Liver (tissue), 10 donors: ENCODE measurements at places on chromosomes 16 and 17.

- no peak overlapping the region for H3K4me3 ChIP-seq
- peaks cover 2% of the 10 kb centered on the region for H3K4me1 ChIP-seq
- H3K36me3 ChIP-seq, result no peaks in the 10 kb centered on the region
- no peak for DNase-seq
- H3K27me3 ChIP-seq, result no peaks in the 10 kb centered on the region
These were observed 14.4 kb upstream of the METRNL start for GRCh38 chr17:83064732-83065659.

DNA sequence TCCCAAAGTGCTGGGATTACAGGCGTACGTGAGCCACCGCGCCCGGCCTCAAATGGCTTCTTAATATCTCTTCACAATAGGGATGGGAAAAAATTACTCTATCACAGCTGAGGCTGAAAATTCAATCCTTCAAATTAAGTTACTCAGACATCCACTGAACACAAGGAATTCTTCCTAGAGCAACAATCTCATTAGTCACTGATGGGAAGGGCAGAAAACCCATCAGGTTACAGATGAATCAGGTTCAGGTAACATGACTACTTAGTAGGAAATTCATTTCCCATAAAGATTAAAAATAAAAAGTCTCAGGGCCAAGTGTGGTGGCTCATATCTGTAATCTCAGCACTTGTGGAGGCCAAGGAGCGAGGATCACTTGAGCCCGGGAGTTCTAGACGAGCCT is 42.5 kb upstream of the ABR start:
- H3K4me3 ChIP-seq, result no peak overlapping the region
- no peaks in the 10 kb centered on the region for H3K36me3 ChIP-seq
- DNase-seq, result no peak

GRCh38 chr16:86573646-86574508 is 4.5 kb upstream of the FOXL1 start:
- H3K27ac ChIP-seq, result no peak overlapping the region
- H3K27me3 ChIP-seq, result peaks cover 45% of the 10 kb centered on the region
- H3K4me1 ChIP-seq, result peaks cover 3% of the 10 kb centered on the region
- no peaks in the 10 kb centered on the region for H3K36me3 ChIP-seq

DNA sequence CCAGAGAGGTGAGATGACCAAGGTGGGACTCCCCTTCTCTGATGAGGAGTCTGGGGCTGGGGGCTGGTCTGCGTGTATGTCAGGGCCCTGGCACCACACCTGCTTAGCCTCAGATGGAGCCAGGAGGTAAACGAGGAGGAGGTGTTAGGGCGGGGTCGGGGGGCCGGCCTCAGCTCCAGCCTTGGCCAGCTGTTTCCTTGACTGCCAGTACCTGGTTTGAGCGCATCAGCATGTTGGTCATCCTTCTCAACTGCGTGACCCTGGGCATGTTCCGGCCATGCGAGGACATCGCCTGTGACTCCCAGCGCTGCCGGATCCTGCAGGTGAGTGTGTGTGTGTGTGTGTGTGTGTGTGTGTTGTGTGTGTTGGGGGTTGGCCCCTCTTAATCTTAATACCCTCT is 8.1 kb downstream of the CACNA1G start:
- no peak overlapping the region for H3K27ac ChIP-seq
- no peak for DNase-seq
- no peaks in the 10 kb centered on the region for H3K36me3 ChIP-seq
- H3K4me3 ChIP-seq, result no peak overlapping the region
- H3K27me3 ChIP-seq, result peaks cover 3% of the 10 kb centered on the region

GRCh38 chr17:7589891-7590691 is at the start of gene SOX15:
SOX15 (minus strand) TSS chr17:7590094; CDS start chr17:7589676, 418 bp downstream.
- H3K4me3 ChIP-seq, result no peak within 1 kb of the TSS
- peaks cover 8% of the 10 kb centered on the region for H3K4me1 ChIP-seq
- no peak for DNase-seq
- no peaks in the 10 kb centered on the region for H3K27me3 ChIP-seq
- H3K27ac ChIP-seq, result no peak within 1 kb of the TSS
- H3K36me3 ChIP-seq, result peaks cover 56% of the 10 kb centered on the region

- H3K36me3 ChIP-seq, result peaks cover 29% of the 10 kb centered on the region
- no peaks in the 10 kb centered on the region for H3K27me3 ChIP-seq
- no peaks in the 10 kb centered on the region for H3K4me1 ChIP-seq
- DNase-seq, result no peak
These were observed 10.7 kb upstream of the HSD3B7 start for GRCh38 chr16:30974348-30974747.

GRCh38 chr16:61074324-61074723 is 961.9 kb downstream of the CDH8 start:
- DNase-seq, result no peak
- no peaks in the 10 kb centered on the region for H3K27me3 ChIP-seq
- no peaks in the 10 kb centered on the region for H3K4me1 ChIP-seq
- H3K36me3 ChIP-seq, result no peaks in the 10 kb centered on the region
- no peak overlapping the region for H3K4me3 ChIP-seq

- no peaks in the 10 kb centered on the region for H3K36me3 ChIP-seq
- H3K4me3 ChIP-seq, result no peak overlapping the region
- H3K27ac ChIP-seq, result no peak overlapping the region
- H3K4me1 ChIP-seq, result no peaks in the 10 kb centered on the region
These were observed 10.4 kb downstream of the SLC6A4 start for GRCh38 chr17:30225112-30225511.

- peaks cover 5% of the 10 kb centered on the region for H3K27me3 ChIP-seq
- no peaks in the 10 kb centered on the region for H3K4me1 ChIP-seq
- H3K36me3 ChIP-seq, result no peaks in the 10 kb centered on the region
- no peak overlapping the region for H3K27ac ChIP-seq
- no peak for DNase-seq
- H3K4me3 ChIP-seq, result no peak overlapping the region
These were observed 18.1 kb upstream of the GNG13 start for GRCh38 chr16:818592-818991.

DNA sequence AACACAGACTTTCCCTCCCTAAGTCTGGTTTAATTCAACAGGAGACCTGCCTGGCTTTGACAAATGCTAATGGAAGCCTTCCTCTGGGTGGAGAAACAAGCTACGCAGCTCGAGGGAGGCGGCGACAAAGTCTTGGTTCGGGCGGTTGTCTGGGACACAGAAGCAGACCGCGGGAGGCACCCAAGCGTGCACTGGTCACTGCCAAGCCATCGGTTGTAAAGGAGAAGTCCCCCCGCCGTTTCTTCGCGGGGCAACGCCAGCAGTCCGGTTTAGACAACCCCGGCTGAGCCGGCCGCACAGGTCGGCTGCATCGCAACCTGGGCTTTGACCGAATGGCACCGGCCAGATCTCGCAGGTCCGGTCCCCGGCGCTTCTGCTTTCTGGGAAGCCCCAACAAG is 586 bp downstream of the GLYR1 start:
- H3K27me3 ChIP-seq, result no peaks in the 10 kb centered on the region
- peak; percentile 74 for DNase-seq
- H3K4me3 ChIP-seq, result peak overlapping the region; percentile 89
- peaks cover 28% of the 10 kb centered on the region for H3K4me1 ChIP-seq

GRCh38 chr17:5610956-5611355 is 26.6 kb upstream of the NLRP1 start:
- no peaks in the 10 kb centered on the region for H3K27me3 ChIP-seq
- peak overlapping the region; percentile 12 for H3K27ac ChIP-seq
- no peak for DNase-seq
- H3K4me3 ChIP-seq, result no peak overlapping the region

DNA sequence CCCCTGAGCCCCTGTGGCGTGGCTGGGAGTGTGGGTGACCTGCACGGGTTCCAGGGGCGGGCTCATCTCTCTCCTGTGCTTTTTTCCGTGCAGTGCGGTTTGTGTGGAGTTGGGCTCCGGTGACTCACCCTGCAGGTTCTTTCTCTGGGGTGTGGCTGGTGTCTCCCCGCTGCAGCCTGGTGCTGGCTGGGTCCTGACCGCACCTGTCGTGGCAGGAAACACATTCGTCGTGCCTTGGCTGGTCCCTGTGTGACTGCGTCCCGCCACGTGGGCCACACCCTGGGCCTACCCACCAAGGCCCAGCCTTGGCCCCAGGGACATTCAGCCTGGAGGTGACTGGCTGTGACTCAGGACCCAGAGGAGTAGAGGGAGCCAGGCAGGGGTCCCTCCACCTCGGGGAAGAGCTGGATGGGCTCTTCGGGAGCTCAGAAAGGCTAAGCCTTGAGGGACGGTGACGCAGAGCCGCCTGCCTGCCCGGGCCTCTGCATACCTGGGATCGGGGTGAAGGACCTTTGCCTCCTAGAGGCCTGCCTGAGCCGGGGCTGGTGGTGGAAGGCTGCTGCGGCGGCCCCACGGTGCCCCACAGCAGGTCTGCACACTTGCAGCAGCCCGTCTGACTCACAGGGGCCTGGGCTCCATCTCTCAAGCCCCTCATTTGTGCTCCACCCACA is 7.8 kb downstream of the TRAF7 start:
- H3K27me3 ChIP-seq, result no peaks in the 10 kb centered on the region
- peaks cover 2% of the 10 kb centered on the region for H3K36me3 ChIP-seq
- H3K4me1 ChIP-seq, result peaks cover 41% of the 10 kb centered on the region

- no peak overlapping the region for H3K27ac ChIP-seq
- peaks cover 10% of the 10 kb centered on the region for H3K4me1 ChIP-seq
- no peak overlapping the region for H3K4me3 ChIP-seq
These were observed 9.5 kb downstream of the CYB561 start for GRCh38 chr17:63436523-63437110.

GRCh38 chr17:76312735-76313134 is 4.7 kb upstream of the QRICH2 start:
- H3K27me3 ChIP-seq, result no peaks in the 10 kb centered on the region
- H3K4me3 ChIP-seq, result no peak overlapping the region
- DNase-seq, result no peak
- H3K36me3 ChIP-seq, result peaks cover 45% of the 10 kb centered on the region
- no peak overlapping the region for H3K27ac ChIP-seq

DNA sequence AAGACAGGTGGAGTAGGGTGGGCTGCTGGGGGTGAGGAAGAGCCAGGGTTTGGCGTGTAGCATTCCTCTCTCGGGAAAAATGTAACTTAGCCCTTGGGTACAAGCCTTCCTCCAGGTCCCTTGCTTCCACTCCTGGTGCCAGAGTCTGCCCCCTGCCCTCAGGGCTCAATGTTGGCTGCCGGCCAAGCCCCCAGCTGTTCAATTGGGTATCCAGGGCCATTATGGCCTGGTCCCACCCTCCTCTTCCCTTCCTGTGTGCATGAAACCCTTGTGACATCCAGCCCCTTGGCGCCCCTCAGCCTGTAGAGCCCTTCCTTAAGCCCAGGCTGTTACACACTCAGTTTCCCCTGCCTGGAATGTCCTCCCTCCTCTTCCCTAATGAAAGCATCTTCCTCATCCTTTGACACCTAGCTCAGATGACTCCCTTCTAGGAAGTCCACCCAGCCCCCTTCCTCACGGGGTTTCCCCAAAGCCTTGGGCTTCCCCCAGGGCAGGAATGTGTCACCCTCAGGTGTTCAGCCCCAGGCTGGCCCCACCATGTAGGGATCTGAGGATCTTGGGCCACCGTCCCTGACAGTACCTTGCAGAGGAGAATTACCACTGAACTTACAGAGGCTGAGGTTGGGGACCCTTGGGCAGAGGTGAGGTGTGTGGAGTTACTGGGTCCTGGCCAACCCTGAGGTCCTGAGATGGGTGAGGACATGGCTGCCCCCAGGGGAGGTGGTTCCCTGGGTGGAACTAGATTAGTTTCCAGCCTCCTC is 30.0 kb downstream of the B9D1 start:
- no peak overlapping the region for H3K4me3 ChIP-seq
- no peaks in the 10 kb centered on the region for H3K27me3 ChIP-seq
- no peak overlapping the region for H3K27ac ChIP-seq
- DNase-seq, result no peak
- peaks cover 6% of the 10 kb centered on the region for H3K4me1 ChIP-seq

GRCh38 chr17:15194859-15195277 is 70.3 kb downstream of the PMP22 start:
- H3K4me1 ChIP-seq, result no peaks in the 10 kb centered on the region
- H3K27ac ChIP-seq, result no peak overlapping the region
- H3K36me3 ChIP-seq, result no peaks in the 10 kb centered on the region
- H3K27me3 ChIP-seq, result no peaks in the 10 kb centered on the region
- DNase-seq, result no peak

GRCh38 chr16:9695152-9695551 is 487.1 kb downstream of the GRIN2A start:
- H3K27me3 ChIP-seq, result no peaks in the 10 kb centered on the region
- H3K36me3 ChIP-seq, result no peaks in the 10 kb centered on the region
- no peaks in the 10 kb centered on the region for H3K4me1 ChIP-seq
- no peak for DNase-seq
- no peak overlapping the region for H3K27ac ChIP-seq

- no peaks in the 10 kb centered on the region for H3K36me3 ChIP-seq
- H3K27ac ChIP-seq, result no peak overlapping the region
- DNase-seq, result no peak
These were observed 9.5 kb downstream of the TBX21 start for GRCh38 chr17:47742319-47743181.

- no peaks in the 10 kb centered on the region for H3K27me3 ChIP-seq
- no peaks in the 10 kb centered on the region for H3K36me3 ChIP-seq
- no peak for DNase-seq
- no peak overlapping the region for H3K27ac ChIP-seq
These were observed 33.2 kb upstream of the TAC4 start for GRCh38 chr17:49881054-49881402.

DNA sequence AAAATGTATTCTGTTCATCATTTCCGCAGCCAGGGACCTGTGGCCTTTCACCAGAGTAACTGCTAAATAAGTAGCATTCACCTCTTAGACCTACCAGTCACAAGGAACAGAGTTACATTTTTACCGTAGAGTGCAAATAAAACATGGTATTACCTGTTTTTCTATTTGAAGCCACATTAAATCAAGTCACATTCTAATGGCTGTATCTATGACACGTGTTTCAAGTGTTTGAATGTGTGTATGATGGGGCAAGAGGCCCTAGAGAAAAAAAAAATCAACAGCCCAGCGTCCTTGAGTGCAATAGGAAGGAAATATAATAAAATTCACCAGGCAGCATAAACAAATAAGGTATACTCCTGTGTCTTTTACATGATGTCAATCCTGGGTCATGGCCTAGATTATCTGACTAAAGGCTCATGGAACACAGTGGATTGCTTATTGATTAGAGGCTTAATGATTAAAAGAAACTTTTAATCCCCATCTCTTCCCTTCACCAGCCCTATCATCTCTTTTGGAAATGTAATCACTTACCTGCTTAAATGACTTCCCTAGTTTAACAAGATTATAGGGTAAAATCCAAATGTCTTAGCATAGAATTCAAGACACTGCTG is 168.7 kb upstream of the CDH5 start:
- no peak overlapping the region for H3K27ac ChIP-seq
- H3K4me1 ChIP-seq, result peaks cover 22% of the 10 kb centered on the region
- H3K27me3 ChIP-seq, result no peaks in the 10 kb centered on the region
- no peaks in the 10 kb centered on the region for H3K36me3 ChIP-seq

- H3K4me3 ChIP-seq, result no peak overlapping the region
- no peaks in the 10 kb centered on the region for H3K27me3 ChIP-seq
These were observed 1224.6 kb downstream of the CDH8 start for GRCh38 chr16:60811657-60812056.

GRCh38 chr17:73769479-73769878 is 125.2 kb upstream of the SDK2 start:
- no peak overlapping the region for H3K4me3 ChIP-seq
- no peaks in the 10 kb centered on the region for H3K27me3 ChIP-seq
- no peaks in the 10 kb centered on the region for H3K36me3 ChIP-seq
- no peaks in the 10 kb centered on the region for H3K4me1 ChIP-seq

GRCh38 chr17:80787881-80788280 is 203.8 kb upstream of the CHMP6 start:
- H3K27ac ChIP-seq, result no peak overlapping the region
- H3K4me3 ChIP-seq, result no peak overlapping the region
- H3K36me3 ChIP-seq, result no peaks in the 10 kb centered on the region
- DNase-seq, result no peak
- no peaks in the 10 kb centered on the region for H3K27me3 ChIP-seq
- no peaks in the 10 kb centered on the region for H3K4me1 ChIP-seq
